Kidney epithelial cell (primary cell): ENCODE measurements at places on chromosomes 7 and 10. TPM values are rescaled to one million over a fixed set of nuclear protein-coding genes. Genes with fewer than 3 reads are reported as not detected.

Gene TLL2
- 2.2 and 2.8 TPM in 2 replicates for total RNA-seq

Gene SPDYE16
- total RNA-seq, result not detected in 2 replicates

Gene KIFBP
- 34.1 and 36.9 TPM in 2 replicates for total RNA-seq

Gene PROSER2
- total RNA-seq, result 47.6 and 58.8 TPM in 2 replicates

Gene MRC1
- 0.07 and 0.29 TPM in 2 replicates for total RNA-seq

Gene ZNF679
- not detected in 2 replicates for total RNA-seq

Gene DEPP1
- total RNA-seq, result 19.8 and 21.9 TPM in 2 replicates

Gene DNAH11
- not detected in 2 replicates for total RNA-seq

Gene UCMA
- total RNA-seq, result not detected in 2 replicates

Gene TEX36
- total RNA-seq, result not detected in 2 replicates

Gene INPP5A
- total RNA-seq, result 45.1 and 47.7 TPM in 2 replicates

Gene OR2A7
- total RNA-seq, result 2.8 and 3.0 TPM in 2 replicates

Gene ABCB4
- total RNA-seq, result 6.4 and 6.6 TPM in 2 replicates

Gene TFPI2
- total RNA-seq, result 33.7 and 52.9 TPM in 2 replicates

Gene POT1
- 15.8 and 19.6 TPM in 2 replicates for total RNA-seq

Gene CPEB3
- 1.2 and 1.3 TPM in 2 replicates for total RNA-seq

Gene ERVW-1
- total RNA-seq, result not detected in 2 replicates

Gene AKR1C4
- total RNA-seq, result not detected in 2 replicates

Gene SLC26A3
- total RNA-seq, result not detected in 2 replicates

Gene UCN3
- not detected in 2 replicates for total RNA-seq

Gene R3HCC1L
- total RNA-seq, result 10.7 and 12.9 TPM in 2 replicates

Gene MBL2
- total RNA-seq, result not detected in 2 replicates

Gene TRIM74
- 0.33 TPM in 1 of 2 replicates, not detected in the other for total RNA-seq

Gene EBF3
- not detected in 2 replicates for total RNA-seq

Gene IGFBP3
- total RNA-seq, result 152 and 162 TPM in 2 replicates

Gene EPO
- not detected in 2 replicates for total RNA-seq

Gene GTF2IRD1
- 36.8 and 43.1 TPM in 2 replicates for total RNA-seq

Gene ZNF800
- 18.3 and 24.2 TPM in 2 replicates for total RNA-seq
